ENCODE measurements at places on chromosomes 2 and 18. TPM values are rescaled to one million over a fixed set of nuclear protein-coding genes. Genes with fewer than 3 reads are reported as not detected.

Gene CPO
- total RNA-seq: not detected

DNA sequence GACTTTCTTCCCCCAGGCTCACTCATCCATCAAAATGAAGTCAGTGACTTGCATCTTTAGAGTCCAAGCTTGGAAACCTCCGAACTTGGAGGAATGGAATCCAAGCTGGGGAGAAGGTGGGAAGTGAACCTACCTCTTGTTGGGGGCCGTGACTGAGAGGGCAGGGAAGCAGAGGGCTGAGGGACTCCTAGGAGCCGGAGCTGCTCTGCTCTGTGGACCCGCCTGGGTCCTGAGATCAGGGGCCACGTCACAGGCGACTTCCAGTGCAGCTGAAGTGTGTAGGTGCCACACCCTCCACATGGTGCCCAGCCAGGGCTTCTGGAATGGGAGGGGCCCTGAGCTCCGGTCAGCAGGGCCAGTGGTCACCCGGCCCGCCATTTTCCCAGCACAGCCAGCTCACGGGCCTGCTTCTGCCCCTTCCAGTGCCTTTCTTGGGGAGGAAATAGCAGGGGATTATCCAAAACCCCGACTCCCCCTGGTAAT is 63.4 kb upstream of the OTOS start:
- peak; percentile 27 for DNase-seq

- no peak for DNase-seq
Observed at GRCh38 chr2:118449401-118449800, 361.1 kb downstream of the INSIG2 start.

DNA sequence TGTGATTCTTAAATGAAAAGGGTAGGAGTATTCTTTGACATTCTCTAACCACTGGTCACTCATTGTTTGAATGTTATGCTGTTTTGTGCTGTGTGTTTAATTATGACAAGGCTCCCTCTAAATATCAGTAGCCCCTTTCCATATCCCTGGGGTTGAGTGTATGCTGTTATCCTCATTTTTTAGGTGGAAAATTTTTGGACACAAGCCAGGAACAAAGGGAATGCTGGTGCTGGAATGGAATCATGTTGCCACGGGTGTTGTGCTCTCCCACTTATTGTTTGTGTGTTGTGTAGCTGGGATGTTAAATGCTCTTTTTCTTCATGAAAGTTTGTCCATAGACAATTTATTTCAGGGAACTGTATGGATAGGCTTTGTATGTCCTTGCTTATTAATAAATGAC is 43.3 kb downstream of the ZNF532 start:
- DNase-seq: no peak

DNA sequence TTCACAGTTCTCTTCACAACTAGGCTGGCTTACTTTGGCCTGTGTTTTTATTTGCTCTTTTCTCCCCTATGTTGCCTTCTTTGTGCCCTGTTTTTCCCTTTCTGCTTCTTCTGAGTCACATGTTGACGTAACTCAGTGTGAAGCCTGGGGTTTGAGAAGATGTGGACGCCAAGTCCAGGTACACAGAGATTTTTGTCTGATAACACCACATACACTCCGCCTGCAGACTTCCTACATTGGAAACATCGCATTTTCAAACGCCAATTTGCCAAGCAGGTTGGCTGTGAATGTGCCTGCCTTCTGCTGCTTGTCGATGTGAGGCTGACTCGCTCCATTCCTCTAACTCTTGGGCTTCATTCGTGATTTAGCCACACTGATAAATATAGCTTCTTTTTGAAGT is 62.6 kb upstream of the FN1 start:
- no peak for DNase-seq

DNA sequence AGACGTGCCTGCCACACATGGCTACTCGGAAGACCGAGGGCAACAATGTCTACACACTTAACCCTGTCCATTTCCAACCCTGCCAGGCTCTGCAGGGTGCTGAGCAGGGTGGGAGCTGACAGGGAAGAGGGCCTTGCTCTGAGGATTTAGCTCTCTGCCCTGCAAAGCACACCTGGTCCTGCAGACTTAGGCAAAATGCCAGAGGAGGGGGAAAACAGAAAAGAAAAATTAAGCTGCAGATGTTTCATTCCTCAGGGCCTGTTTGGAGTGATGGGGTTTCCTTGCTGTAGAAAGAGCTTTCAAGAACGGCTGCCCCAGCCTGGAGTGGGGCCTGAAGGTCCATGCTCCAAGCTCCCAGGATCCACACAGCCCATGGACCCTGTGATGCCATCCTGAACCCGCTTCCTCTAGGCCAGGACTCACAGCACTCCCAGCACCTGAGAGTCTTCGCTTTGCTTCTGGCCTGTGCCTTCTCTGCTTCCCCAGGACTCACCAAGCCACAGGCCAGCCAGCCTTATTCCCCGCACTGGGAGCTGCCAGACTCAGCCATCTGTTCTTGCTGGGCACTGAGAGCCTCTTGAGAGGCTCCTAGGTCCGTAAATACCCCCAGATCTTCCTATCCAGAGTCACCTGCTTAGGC is 9.1 kb upstream of the TEX51 start:
- DNase-seq: peak; percentile 57

All from spleen (tissue), 13 donors.